ENCODE measurements at places on chromosomes 3 and 15. TPM values are rescaled to one million over a fixed set of nuclear protein-coding genes. Genes with fewer than 3 reads are reported as not detected.

Gene GHSR
- total RNA-seq: not detected

Gene UROC1
- total RNA-seq: not detected

Gene TRH
- total RNA-seq: not detected

Gene ABHD5
- total RNA-seq: 44.8 TPM

Gene FHIT
- 2.5 TPM for total RNA-seq

Gene CHRD
- 2.6 TPM for total RNA-seq

Gene EPHA3
- total RNA-seq: 1.5 TPM

Gene GPR176
- total RNA-seq: 103 TPM

Gene PIGB
- 15.7 TPM for total RNA-seq

Gene CPN2
- total RNA-seq: not detected

Gene AHSG
- total RNA-seq: not detected

Gene C3orf62
- total RNA-seq: 1.3 TPM

Gene PLA2G4E
- total RNA-seq: under 0.01 TPM

Gene PLSCR5
- total RNA-seq: not detected

Gene TNIK
- total RNA-seq: 22.2 TPM

Gene GABRA5
- total RNA-seq: not detected

Gene ALDH1L1
- total RNA-seq: not detected

Gene MYL3
- total RNA-seq: not detected

Gene PPP1R14D
- total RNA-seq: not detected

Gene CHRNA3
- not detected for total RNA-seq

Gene WDR76
- 4.1 TPM for total RNA-seq

Gene NME9
- total RNA-seq: not detected

Gene LIPC
- total RNA-seq: 1.6 TPM

Gene CCDC9B
- total RNA-seq: 39.2 TPM
